Frontal cortex (tissue), 4 donors: ENCODE measurements at places on chromosomes 13 and 19.

- DNase-seq = no peak
These were observed 5.1 kb upstream of the PRR36 start for GRCh38 chr19:7879111-7879807.

DNA sequence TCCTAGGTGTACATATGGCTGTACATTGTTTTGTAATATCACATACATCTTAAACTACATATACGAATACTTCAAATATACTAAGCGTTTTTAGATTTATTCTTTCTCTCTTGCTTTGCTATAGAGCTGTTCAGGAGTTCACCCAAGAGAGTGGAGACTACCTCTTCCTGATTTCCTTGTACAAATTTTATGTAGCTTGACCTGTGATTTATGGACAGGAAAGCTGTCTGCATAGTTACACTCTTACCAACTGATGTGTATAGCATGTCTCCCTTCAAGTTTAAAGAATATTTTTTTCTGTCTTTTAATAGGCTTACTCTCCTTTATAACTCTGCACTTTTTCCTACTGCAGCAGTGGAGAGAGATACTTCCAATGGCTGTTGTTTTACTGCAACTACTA, 428.7 kb downstream of the NDFIP2 start:
- no peak for DNase-seq

DNA sequence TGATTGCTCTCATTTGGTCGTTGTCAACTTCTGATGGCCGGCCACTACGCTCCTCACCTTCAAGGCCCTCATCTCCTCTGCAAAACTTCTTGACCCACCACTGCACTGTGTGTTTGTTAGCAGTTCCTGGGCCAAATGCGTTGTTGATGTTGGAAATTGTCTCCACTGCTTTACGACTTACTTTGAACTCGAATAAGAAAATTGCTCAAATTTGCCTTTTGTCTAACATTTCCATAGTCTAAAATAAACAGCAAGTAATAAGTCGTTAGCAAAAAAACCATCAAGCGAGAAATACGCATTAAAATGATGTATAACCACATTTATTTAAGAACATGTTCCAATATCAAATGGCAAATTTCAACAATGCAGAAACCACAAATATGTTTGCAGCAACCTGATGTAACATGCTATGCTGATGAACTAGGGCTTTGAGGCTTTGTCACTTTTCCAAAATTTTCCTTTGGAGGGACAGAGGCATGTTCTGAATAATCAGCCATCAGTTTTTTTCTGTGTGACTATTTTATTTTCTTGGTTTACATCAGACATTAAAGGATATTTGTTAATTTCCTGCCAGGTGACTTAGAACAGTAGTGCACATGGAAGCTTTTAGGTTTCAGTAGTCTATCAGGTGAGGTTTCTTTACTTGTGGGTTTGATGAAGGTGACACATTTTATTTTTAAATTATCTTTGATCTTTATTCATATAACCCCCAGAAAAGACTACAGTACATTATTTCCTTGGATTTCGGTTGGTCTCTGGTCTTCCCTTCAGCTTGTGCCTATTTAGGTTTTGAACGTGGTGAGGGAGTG, 74.7 kb upstream of the TEX29 start:
- DNase-seq = no peak

GRCh38 chr19:7894612-7895309, 6.5 kb downstream of the LRRC8E start:
- no peak for DNase-seq

DNA sequence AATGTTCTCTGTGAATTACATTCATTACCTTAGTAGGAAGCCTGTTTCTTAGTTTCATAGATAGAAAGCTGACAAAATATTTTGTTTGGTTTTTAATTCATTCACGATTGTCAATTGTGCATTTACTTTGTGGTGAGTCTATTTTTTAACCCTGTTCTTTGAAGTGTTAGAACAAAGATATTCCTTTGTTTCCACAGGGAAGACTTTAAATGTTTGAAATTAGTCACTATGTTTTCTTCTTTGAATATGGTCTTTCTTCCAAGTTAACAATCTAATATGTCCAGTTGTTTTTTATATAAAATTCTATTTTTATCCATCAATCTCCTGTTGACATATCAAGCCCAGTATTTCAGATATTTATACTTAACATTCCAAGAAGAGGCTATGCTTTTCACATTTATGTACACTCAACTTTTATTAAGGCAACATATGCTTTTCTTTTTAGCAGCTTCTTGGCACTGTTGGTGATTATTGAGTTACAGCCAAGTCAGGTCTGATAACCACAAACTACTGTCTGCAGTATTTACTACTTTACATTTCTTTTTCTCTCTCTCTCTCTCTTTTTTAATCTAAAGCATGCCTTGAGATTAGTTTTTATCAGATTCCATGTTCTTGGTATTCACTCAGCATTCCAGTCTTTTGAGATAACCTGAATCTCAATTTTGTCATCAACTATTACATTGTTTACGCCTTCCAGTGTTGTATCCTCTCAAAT, 812.8 kb upstream of the SLC10A2 start:
- DNase-seq = no peak

GRCh38 chr13:90526711-90527110, 820.8 kb upstream of the MIR17HG start:
- DNase-seq = no peak

- DNase-seq = no peak
These were observed 23.5 kb upstream of the EBPL start for GRCh38 chr13:49714757-49715156.

DNA sequence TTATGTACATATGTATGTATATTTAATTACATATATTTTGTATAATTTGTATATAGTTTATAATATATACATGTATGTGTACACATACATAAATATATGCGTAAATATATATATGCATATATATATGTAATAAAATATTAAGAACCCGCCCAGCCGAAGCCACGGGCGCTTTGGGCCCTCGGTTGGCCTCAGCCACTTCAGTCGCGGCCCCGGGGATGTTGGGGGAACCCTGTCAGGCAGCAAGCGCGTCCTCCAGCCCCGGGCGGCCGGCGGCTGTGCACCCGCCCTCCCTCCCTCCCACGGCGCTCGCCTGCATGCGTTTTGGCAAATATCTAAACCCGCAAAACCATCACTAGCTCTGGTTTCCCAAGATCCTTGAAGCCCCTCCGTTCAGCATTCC, 7.9 kb upstream of the ZNF606 start:
- no peak for DNase-seq

DNA sequence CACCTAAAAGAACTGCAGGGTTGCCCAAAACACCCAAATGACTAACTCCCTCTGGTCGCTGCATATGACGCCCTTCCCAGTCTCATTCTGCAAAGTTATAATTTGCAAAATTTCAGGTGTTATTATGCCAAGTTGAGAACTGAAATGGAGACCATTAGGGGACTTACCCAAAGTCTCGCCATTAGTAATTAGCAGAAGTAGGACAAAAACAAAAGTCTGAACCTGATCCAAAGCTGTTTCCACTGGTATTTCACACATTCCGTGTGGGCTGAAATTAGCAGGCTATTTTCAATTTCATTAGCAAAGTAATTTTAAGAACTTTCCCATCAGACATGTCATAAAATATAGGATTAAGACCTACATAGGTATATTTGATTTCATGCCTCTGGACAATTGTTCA, 6.8 kb downstream of the RUBCNL start:
- DNase-seq = no peak

- no peak for DNase-seq
These were observed 779.4 kb upstream of the PCDH9 start for GRCh38 chr13:68009546-68009945.

- DNase-seq = no peak
These were observed 25.3 kb downstream of the RASA3 start for GRCh38 chr13:114106991-114107685.

GRCh38 chr19:939922-940321, 14.1 kb downstream of the ARID3A start:
- no peak for DNase-seq

- no peak for DNase-seq
These were observed 14.3 kb downstream of the CRX start for GRCh38 chr19:47836038-47836437.

GRCh38 chr19:16482745-16483144, 11.0 kb upstream of the EPS15L1 start:
- DNase-seq = no peak

- peak; percentile 45 for DNase-seq
These were observed 157.3 kb downstream of the DNAJC3 start for GRCh38 chr13:95834134-95834765.

GRCh38 chr13:78662467-78662866, 3.5 kb upstream of the OBI1 start:
- no peak for DNase-seq

GRCh38 chr19:43534816-43535761, 2.1 kb downstream of the ZNF575 start:
- DNase-seq = peak; percentile 56

DNA sequence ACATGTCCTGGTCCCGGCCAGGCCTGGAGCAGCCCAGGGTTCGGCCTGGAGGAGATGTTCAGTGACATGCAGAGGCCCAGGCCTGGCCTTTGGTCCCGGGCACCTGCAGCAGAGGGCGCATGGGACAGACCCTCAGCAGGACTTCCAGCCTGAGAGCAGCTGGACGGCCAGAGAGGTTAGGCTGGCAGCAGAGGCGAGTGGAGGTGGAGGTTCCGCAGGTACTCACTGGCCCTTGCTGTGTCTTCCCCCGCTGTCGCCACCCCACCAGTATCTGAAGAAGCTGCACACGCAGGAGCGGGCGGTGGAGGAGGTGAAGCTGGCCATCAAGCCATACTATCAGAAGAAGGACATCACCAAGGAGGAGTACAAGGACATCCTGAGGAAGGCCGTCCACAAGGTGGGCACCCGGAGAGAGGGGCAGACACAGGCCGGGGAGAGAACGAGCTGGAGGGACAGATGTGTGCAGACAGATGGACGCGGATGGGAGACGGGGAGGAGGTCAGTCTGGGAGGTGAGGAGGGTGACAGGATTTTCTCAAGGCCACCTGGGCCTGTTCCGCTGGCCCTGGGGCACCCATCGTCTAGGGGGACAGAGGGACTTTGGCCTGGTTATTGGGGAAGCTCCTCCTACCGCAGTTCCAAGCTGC, 8.0 kb downstream of the IRF3 start:
- DNase-seq = no peak

DNA sequence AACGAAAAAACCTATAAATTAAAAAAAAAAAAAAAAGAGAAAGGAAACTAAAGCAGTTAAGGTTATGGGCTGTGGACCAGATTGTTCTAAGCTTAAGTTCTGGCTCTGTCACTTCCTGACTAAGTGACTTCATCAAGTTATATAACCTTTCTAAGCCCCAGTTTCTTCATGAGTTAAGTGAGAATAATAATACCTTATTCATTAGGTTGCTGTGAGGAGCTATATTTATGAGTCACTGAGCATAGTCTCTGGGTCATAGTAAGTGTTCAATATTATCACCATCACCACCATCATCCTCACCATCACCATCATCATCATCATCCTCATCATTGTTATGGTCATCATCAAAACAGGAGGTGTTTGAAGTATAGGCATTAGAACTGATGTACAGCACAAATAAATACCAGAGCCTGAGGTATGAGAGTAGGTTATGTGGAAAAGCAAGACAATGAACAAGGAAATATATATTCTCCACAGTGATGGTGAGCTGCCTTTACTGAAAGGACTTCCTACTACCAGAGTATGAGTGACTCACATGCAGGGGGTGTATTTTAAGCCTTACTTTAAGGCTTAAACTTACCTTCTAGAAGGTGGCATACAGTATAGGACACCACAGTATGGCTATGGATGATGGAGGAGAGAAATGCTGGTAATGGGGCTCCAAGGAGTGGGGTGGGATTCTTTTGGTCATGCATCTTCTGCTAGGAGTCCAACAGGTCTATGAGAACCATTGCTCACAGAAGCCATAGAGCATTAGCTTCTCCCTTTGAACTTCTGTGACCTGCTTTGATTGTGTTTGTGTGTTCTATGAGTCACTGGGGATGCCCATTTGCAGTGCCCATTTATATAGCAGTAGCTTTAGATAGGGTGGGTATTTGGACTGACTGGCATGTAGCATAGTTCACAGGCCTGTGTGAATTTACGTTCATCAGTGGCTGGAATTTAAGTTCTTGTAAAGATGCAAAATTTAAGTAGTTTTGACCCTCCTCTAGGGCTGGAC, 104.4 kb downstream of the KLF5 start:
- no peak for DNase-seq

DNA sequence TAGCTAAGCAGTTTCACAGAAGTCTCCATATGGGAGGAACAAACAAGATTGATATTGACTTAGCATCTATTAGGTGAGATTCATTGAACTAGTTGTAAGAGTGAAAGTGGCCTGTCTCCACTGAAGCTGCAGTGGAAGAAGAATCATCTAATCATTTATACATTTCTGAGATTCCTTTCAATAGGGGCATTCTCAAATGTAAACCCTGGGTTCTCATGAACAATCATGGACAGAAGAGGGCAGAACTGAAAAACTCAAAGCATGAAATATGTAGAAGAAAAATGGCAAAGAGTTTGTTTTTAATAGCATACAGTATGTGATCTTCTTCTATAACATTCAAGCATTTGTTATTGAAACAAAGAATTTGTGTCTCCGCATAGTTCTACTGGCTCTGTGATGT, 17.6 kb upstream of the POSTN start:
- no peak for DNase-seq

DNA sequence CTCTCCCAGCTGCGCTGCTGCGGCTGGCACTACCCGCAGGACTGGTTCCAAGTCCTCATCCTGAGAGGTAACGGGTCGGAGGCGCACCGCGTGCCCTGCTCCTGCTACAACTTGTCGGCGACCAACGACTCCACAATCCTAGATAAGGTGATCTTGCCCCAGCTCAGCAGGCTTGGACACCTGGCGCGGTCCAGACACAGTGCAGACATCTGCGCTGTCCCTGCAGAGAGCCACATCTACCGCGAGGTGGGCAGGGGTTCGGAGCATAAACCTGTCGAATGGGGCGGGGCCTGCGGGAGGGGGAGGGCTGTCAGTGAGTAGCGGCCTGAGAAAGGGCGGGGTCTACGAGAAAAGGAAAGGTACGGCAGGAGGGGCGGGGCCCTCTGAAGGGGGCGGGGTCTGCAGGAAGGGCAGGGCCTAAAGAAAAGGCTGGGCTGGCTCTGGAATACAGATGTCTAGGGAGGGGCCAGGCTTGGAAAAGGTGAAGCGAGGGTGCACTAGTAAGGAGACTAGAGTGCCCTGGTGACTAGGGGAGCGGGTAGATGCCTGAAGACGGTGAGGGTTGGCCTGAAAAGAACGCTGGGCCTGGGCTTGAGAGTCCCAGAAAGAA, 3.6 kb downstream of the CD37 start:
- DNase-seq = peak; percentile 67

GRCh38 chr13:94256721-94257120, 222.8 kb downstream of the DCT start:
- no peak for DNase-seq

DNA sequence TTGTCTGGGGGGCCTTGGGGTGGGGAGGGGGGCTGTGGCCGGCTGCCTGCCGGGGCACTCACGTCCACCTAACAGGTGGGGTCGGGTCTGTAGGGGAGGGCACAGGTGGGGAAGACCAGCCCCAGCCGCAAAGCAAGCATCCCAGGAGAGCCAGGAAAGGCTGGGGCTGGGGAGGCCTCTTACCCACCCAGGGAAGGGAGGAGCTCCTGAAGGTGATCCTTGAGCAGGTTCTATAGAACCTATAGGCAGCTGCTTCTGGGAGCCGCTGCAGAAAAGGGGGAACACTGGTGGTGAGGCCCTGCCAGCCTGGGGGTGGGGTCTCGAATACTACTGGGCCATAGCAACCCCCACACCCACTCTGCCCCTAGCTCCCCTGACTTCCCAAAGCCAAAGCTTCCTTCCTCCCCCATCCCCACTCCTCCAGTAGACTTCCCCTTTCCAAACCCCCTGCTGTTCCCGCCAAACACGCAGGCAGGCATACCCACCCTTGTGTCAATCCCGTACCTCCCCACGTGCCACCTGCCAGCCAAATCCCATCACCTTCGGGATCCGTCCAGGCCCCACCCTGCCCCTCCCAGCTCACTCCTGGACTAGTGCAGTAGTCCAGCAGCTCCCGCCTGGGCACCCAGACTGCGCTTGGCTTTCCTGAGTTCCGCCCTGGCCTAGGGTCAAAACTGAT, 5.6 kb downstream of the KLF16 start:
- no peak for DNase-seq
